Right renal cortex interstitium (tissue), 3 donors: ENCODE measurements at places on chromosomes 5 and 9.

GRCh38 chr5:131545845-131546244 is 89.2 kb downstream of the RAPGEF6 start:
- no peak for DNase-seq

DNA sequence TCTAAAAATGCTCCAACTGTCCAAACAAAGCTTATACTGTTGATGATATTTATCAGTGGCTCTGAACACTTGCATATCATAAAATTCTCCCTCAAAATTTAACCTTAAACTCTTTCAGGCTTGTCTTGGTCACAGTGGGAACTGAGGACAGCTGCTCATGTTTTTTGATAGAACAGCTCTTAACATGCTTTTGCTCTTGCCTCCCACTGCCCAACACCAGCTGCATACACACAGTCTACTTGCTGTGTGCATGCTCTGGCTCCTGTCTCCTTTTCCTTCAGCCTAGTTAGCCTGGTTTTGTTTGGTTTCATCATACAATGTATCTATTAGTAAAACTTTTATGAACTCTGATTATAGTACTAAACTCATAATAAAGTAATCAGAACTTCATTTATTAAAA is 64.6 kb downstream of the GHR start:
- DNase-seq: no peak

GRCh38 chr5:107673039-107673367 is 2.3 kb upstream of the EFNA5 start:
- DNase-seq: no peak

GRCh38 chr5:849651-850301 is 1.0 kb downstream of the ZDHHC11 start:
- no peak for DNase-seq

GRCh38 chr9:22030101-22030598 is 21.0 kb upstream of the CDKN2B start:
- DNase-seq: no peak

GRCh38 chr9:121776739-121777637 is 125.6 kb downstream of the DAB2IP start:
- DNase-seq: no peak

DNA sequence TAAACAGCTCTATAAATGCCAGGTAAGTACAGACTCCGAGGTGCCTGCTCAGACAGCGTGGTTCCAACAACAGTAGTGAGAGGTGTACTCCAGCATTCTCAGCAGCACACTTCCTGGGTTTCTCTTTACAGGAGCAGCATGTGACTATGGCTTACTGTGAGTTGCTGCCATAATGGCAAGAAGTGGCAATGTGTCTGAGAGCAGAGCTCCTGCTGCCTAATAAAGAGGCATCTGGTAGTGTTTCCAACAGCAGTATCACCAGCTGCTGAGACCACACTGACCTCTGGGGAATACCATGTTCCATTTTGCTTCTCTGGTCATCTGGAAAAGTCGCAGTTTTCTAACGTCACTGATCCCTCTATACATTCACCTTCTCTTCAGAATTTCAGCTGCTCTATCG is 398.2 kb downstream of the SLCO4C1 start:
- DNase-seq: no peak

- no peak for DNase-seq
Observed at GRCh38 chr9:95139126-95139525, 178.4 kb downstream of the FANCC start.

DNA sequence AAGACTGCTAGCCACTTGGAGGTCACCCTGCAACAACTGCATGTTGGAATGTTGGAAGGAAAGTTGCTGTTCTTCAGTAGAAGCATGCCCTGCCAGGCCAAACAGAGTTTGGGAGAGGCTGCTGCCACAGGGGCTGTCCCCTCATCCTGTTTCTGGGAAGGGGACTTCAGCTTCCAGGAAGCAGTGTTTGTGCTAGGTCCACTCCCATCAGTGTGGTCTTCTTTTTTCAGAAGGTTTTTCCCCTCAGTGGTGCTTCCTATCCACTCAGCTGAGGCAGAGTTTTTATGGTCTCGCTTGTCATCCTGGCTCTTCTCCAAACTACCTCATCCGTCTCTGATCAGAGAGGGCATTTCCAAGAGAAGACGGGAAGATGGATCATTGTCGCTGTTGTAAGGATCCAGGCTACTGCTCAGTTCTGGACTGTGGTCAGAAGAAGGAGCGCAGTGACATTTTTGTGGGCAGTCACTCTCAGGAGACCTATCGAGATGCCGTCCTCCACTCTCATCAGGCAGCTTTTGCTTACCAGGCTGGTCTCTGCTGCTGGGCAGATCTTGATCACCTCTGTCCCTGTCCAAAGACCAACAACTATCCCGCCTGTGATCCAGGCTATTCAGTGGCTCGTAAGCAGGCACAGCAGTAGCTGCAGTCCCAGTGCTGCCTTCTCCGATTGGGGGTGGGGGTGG is 97.8 kb upstream of the C5orf63 start:
- no peak for DNase-seq

DNA sequence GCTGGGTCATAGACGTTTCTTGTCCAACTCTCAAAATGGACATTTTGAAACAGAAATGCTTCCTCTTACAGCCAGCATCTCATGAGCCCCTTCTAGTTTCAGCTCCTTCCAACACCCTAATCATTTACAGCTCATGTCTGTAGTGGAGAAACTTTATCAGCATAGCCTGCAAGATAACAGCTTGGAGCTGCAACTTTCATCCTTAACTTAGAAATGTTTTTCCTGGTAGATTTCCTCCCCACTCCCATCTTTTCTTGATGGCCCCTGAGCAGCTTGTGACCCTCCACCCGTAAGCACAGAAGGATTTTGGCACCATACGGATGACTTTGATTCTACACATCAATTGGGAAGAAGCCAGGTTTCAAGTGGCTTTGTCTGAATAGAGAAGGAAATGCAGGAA is 53.5 kb upstream of the TGFBR1 start:
- no peak for DNase-seq

GRCh38 chr5:29697785-29698414 is 1495.6 kb upstream of the CDH6 start:
- DNase-seq: no peak

- DNase-seq: no peak
Observed at GRCh38 chr9:113668061-113668460, 204.5 kb downstream of the RGS3 start.

DNA sequence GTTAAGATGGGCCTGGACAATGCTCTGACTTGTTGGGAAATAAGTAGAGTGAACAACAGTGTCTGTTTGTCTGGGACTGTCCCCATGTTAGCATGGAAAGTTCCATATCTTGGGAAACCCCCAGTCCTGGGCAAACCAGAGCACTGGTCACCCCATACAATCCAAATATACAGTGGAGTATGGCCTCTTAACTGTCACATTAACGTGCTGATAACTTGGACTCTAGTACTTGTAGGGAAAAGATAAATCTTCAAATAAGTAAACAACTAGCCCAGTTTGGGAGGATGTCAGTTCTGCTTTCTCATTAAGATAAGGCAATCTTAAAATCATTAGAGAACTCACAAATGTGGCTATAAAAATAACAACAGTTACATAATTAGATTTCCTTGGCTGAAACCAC is 47.6 kb upstream of the JAK2 start:
- no peak for DNase-seq

DNA sequence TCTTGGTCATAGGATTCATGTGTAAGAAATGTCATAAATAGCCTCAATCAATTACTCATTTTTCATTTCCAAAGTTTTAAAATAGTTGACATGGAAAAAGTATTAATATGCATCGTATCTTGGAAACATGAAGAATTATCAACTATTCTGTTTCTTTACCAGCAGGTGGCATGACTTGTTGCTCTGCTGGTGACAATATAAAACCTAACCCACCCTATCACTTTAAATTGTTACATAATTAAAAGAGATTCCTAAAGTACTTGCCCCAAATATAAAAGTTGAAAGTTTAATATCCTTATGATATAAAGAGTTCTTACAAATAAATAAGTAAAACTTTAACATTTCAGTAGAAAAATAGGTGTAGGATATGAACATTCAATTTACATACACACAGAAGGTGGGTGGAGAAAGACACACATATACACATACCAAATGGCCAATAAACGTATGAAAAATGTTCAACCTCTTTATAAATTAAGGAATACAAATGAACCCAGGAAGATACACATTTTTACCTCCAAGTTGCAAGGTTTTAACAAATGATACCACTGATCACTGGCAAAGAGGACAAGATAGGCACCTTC is 30.6 kb downstream of the MAP1B start:
- DNase-seq: no peak
